ENCODE measurements at places on chromosomes 1 and 21. TPM values are rescaled to one million over a fixed set of nuclear protein-coding genes. Genes with fewer than 3 reads are reported as not detected.
A peak's percentile ranks its signal among the peaks of the same experiment; 100 is the strongest.

DNA sequence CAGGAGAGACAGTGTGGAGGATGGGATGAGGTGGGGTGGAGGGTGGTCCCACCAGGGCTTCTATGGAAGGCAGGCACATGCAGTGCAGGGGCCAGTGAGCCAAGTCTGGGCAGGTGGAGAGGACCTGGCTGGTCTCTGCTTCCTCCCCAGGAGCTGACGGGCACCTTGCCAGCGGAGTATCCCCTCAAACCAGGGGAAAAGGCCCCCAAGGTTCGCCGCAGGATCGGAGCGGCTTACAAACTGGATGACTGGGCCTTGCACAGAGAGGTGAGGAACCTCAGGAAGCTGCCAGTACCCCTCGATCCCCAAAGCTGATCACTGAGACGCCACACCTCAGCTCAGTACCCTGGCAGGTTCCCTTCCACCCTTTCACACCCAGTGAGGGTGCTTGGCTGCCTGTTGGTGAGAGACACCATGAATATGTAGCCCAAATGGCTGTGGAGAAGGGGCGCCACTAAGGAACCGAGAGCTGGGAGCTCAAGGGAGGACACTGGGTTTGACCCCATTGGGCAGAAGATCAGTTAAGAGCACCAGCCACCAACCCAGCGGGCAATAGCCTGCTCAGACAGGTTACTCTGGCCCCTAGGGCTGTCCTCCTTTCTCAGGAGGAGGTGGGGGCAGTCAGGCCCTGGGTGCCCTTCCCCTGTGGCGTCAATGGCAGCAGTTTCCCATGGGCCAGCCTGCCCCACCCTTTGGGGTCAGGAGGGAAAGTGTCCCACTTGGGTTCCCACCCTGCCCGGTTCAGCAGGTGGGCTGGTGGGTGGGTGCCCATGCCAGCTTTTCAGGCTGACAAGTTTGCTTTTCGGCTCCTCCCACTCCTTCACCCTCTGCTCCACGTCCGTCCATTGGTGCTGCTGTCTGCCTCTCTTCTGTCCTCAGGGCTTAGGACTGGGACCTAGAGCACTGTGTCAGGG is 5.5 kb downstream of the INAVA start:
- no peak overlapping the region for H3K4me3 ChIP-seq
- no peaks in the 10 kb centered on the region for H3K27me3 ChIP-seq
- no peak for DNase-seq
- H3K27ac ChIP-seq, result no peak overlapping the region

- DNase-seq, result no peak
- no peaks in the 10 kb centered on the region for H3K4me1 ChIP-seq
- H3K27me3 ChIP-seq, result no peaks in the 10 kb centered on the region
- H3K36me3 ChIP-seq, result no peaks in the 10 kb centered on the region
These were observed 167.3 kb downstream of the ZZZ3 start for GRCh38 chr1:77514921-77515776.

SESN2 gene
- total RNA-seq, result 18.9 TPM

DNA sequence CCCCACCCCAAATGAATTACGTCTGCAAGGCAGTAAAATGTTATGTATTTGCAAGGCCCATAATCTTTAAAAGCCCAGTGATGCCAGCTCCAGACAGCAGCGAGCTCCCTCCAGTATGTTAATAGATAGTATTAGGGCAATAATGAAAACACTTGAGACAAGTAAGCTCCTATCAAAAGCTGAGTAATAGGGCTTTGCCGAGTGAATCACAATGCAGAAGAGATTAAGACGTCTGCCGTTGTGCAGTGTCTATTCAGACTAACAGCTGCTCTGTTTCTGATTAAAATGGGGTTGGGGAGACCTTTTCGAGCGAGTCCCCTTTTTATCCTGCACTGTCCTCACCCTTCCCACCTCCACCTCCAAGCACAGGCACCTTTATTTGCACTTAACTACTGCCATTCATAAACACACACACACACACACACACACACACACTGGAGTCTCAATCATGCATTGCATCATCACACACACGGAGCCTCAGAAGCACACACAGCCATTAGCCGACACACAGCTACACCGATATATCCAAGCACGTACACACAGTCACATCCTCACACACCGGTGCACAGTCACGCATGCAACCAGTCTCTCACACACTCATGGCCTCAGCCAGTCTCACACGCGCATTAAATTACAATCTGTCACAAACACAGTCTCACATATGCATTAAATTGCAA is 46.0 kb upstream of the FOXO6 start:
- H3K27me3 ChIP-seq, result no peaks in the 10 kb centered on the region
- H3K36me3 ChIP-seq, result no peaks in the 10 kb centered on the region
- H3K4me3 ChIP-seq, result no peak overlapping the region
- no peak for DNase-seq

DNA sequence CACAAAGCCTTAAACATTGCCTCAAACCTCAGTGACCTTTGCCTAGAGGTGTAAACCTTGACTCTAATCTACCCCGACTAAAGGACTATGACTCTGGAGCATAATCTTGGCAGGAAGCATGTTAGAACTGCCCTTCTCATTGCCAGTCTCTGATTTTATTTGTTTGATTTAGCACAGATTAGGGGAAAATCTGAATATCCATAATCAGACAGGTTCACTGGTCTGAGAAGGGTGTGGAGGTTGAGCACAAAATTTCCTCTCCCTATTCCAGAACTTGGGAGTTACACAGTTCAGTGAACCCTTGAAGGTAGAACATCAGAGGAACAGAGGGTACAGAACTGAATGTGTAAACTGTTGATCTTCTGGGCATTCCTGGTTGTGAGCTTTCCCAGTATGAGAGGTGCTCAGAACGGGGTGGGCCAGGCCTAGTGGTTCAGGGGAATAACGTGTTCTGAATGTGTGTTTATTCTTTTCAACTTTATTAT is 8.3 kb upstream of the PSMB4 start:
- no peaks in the 10 kb centered on the region for H3K4me1 ChIP-seq
- H3K27ac ChIP-seq, result no peak overlapping the region
- DNase-seq, result no peak

CDA gene
- total RNA-seq, result 0.71 TPM

STUM gene
- 1.9 TPM for total RNA-seq

KRTAP10-1 gene
- total RNA-seq, result not detected

DNA sequence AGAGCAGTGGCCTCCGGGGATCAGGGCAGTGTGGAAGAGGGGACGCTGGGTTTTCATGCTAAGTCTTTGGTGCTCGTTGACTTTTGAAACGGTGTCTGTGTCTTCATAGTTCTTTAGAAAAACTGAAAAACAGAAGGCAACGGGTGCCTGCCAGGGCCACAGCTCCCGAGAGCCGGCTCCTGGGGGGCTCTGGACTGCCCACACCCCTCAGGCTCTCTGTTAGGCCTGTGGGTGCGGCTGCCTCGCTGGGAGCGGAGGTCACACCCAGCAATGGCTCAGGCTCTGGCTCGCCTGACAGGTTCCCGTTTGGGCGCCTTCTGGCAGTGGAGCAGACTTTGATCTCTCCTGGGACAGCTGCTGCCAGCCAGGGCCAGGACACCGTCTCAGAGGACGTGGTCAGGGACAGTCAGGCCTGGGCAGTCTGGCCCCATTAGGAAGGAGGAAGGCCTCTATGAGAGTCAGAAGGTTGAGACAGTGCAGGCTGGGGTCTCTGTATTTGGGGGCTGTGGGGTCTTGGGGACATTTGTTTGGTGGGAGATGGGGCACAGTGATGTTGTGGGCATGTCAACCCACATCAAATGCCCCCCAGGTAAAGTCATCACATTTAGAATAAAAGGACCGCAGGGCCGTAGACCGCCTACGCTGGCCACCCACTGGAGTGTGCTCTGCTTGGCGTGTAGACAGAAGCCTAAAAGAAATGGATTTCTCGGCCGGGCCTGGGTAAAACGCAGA is 5.6 kb downstream of the ARHGEF16 start:
- peaks cover 31% of the 10 kb centered on the region for H3K4me1 ChIP-seq
- no peaks in the 10 kb centered on the region for H3K27me3 ChIP-seq
- no peak overlapping the region for H3K4me3 ChIP-seq
- H3K27ac ChIP-seq, result peak overlapping the region; percentile 66
- DNase-seq, result peak; percentile 54
- H3K36me3 ChIP-seq, result no peaks in the 10 kb centered on the region

DNA sequence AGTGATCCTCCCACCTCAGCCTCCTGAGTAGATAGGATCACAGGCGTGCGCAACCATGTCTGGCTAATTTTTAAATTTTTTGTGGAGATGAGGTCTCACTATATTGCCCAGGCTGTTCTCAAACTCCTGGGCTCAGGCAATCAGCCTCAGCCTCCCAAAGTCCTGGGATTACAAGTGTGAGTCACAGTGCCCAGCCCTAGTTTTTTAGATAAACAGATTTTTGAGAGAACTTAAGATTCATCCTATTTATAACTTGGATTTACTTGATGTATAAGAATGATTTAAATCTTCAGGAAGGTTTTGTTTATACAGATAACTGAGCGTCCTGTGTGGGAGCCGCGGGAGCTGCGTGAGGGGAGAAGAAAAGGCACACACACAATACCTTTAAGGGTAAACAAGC is 26.2 kb downstream of the HEYL start:
- no peak overlapping the region for H3K4me3 ChIP-seq
- H3K4me1 ChIP-seq, result peaks cover 4% of the 10 kb centered on the region
- no peaks in the 10 kb centered on the region for H3K36me3 ChIP-seq

ZNF326 gene
- total RNA-seq, result 5.8 TPM

DNA sequence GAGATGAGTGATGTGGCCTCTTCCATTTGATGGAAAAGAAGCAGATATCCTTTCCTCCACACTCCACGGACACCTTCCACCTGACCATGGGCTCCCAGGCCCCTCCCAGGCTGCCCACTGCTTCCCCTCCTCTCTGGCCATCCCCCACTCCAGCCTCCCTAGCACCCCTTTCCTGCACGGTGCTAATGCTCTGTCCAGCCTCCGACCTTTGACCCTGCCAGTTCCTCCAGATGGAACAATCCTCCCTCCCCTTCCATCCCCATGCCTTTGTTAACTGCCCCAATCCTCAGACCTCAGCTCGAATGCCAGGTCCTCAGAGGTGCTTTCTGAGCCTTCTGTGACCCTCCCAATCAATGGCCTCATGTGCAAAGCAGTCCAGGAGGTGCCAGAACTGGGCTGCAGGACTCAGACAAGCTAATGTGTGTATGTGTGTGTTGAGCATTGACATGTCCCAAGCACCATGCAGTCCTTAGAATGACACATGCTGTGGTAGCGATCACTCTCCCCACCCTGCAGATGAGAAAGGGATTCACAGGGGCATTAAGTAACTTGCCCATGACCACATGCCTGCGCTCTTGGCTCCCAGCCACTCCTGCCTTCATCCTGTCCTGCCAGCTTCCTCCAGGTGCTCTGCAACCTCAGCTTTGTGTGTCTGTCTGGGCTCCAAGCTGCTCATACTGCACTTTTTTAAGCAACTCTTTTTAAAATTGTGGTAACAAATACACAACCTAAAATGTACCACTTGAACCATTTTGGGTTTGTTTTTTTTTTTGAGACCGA is 63.5 kb upstream of the EDN2 start:
- no peaks in the 10 kb centered on the region for H3K36me3 ChIP-seq
- H3K4me3 ChIP-seq, result no peak overlapping the region
- H3K27me3 ChIP-seq, result no peaks in the 10 kb centered on the region
- H3K4me1 ChIP-seq, result no peaks in the 10 kb centered on the region

- H3K4me1 ChIP-seq, result no peaks in the 10 kb centered on the region
- no peak for DNase-seq
- no peak overlapping the region for H3K4me3 ChIP-seq
- no peaks in the 10 kb centered on the region for H3K27me3 ChIP-seq
- H3K27ac ChIP-seq, result no peak overlapping the region
These were observed 102.3 kb downstream of the LACTBL1 start for GRCh38 chr1:22870201-22870871.

ANGPTL7 gene
- total RNA-seq, result 0.56 TPM

GRCh38 chr1:217889401-217889800 is 258.3 kb downstream of the SPATA17 start:
- DNase-seq, result no peak
- no peak overlapping the region for H3K4me3 ChIP-seq
- no peaks in the 10 kb centered on the region for H3K36me3 ChIP-seq
- no peak overlapping the region for H3K27ac ChIP-seq
- no peaks in the 10 kb centered on the region for H3K4me1 ChIP-seq

DNA sequence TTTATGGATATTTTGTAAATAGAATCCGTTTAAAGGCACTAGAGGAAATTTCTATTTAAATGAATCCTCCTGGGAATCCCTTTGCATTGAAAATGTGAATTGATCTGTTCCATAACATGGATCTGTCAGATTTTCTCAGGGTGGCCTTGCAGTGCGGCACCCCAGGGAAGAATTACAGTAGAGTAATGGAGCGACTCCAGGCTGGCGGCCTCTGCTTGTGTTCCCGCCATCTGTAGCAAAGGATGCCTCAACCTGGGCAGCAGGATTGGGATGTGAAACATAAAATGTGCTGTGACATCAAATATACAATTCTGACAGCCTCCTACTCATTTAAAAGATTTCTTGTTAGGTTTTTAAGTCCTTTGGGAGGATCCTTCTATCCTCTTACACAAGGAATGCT is 115.9 kb downstream of the RHOU start:
- DNase-seq, result no peak
- no peak overlapping the region for H3K27ac ChIP-seq
- H3K4me3 ChIP-seq, result no peak overlapping the region
- H3K4me1 ChIP-seq, result peaks cover 12% of the 10 kb centered on the region
- H3K36me3 ChIP-seq, result no peaks in the 10 kb centered on the region

CR1L gene
- total RNA-seq, result not detected

DNA sequence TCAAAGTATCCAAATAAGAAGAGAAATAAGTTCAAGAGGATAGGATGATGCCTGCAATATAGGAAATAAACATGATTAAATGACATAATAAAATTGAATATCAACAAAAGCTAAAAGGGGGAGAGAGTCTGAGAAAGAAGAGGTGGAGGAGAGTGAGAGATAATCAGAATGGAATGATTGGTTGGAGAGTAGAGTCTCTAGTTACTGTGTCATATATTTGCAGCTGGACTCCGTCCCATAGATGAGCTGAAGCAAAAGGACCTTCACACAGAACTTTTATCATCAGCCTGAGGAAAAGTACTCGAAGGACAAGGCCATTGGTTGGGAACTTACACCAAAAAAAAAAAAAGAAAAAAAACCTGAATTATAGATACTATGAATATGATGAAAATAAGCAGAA is 22.8 kb upstream of the S100A2 start:
- no peaks in the 10 kb centered on the region for H3K27me3 ChIP-seq
- no peaks in the 10 kb centered on the region for H3K36me3 ChIP-seq
- DNase-seq, result no peak
- no peak overlapping the region for H3K27ac ChIP-seq

GRCh38 chr1:121443001-121443540 is 258.3 kb downstream of the SRGAP2C start:
- DNase-seq, result no peak
- no peak overlapping the region for H3K4me3 ChIP-seq
- H3K27me3 ChIP-seq, result no peaks in the 10 kb centered on the region
- H3K4me1 ChIP-seq, result no peaks in the 10 kb centered on the region
